Left forelimb (tissue), 1 donor: ENCODE measurements at places on chromosomes 11 and 22.

DNA sequence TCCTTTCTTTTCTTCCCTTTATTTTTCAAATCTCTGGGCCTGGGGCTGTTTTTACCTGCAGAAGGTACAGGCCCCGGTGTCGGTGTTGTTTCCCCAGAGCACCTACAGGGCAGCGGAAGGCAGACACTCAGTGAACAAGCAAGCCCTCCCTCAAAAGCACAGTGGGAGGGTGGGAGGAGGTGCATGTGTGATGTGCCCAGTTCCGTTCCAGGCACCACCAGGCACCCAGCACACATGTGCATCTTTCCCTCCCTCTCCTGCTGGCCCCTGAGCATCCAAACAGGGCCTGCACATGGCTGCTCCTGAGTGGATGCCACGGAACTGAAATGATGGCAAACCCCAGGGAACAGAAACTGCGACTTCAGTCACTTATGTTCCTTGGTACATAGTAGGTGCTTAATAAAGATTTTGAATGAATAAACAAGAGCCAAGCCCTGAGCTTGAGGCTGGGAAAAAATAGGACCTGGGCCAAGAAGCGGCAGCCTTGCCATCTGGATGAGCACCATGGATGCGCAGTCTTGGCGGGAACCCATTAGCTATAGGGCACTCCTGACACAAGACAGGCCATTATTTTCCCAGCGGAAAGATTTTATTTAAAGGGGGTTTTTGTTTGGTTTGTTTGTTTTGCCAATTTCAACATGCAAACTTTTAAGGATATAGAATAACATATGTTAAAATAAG is 47.8 kb downstream of the ARRB1 start:
- no peak for DNase-seq

- no peak for DNase-seq
These were observed 3.1 kb downstream of the HTR3B start for GRCh38 chr11:113907681-113908080.

DNA sequence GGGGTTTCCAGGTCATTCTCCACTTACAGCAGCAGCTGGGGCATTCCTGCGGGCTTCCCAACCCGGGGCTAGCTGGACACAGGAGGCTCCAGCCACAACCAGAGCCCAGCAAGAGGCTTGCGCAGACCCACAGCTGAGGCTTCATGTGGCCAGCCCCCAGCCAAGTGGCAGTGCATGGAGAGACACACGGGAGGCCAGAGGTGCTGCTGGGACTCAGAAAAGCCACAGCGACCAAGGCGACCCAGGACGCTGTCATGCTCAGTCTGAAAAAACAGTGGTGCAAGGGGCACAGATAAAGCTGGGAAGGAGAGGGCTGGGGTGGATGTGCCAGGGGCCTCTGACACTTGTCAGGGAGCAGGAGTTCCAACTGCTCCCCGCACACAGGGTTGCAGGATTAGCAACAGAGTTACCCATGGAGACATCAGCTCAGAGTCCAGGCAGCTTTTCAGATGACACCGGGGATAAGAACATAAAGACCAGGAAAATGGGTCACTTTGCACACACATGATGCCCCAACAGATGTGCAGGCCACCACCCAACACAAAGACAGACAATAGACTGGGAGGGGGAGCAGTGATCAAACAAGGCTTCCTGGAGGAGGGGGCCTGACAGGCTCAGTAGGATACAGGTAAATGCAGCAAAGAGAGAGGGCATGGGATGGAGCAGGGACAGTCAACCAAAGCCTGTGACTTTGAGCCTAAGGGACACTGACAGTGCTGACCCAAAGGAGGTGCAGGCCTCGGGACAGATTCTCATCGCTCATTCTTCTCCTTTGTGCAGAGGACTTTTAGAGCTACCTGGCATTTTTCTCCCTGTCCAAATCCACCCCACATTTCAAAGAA is 6.9 kb upstream of the NEAT1 start:
- DNase-seq, result no peak

- no peak for DNase-seq
These were observed 35.2 kb upstream of the EXPH5 start for GRCh38 chr11:108628812-108629211.

DNA sequence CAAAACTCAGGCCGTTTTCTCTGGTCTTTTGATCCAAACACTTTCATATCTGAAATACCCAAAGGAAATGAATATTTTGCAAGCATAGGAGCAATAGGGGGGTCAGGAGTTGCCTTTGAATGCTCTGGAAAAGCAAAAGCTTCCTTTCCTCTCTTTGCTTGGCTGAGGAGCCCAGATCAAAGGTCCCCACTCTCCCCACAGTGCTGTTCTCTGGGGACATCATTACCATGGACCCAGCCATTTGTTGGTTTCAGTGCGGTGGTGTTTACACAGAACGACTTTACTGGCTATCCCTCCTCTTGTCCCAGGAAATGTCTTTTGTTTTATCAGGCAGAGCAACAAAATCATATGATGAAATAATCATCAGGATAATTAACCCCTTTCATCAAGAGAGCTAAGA is 1089.1 kb downstream of the TBC1D22A start:
- DNase-seq, result no peak

GRCh38 chr11:66861038-66861773 is 4.3 kb downstream of the LRFN4 start:
- no peak for DNase-seq

- no peak for DNase-seq
These were observed 48.9 kb downstream of the DHCR7 start for GRCh38 chr11:71399341-71399740.

GRCh38 chr11:110158317-110159200 is 65.4 kb downstream of the ZC3H12C start:
- DNase-seq, result no peak
